NCI-H187 treated with DMSO at 0.1 percent for 48 hours (cell line): ENCODE measurements at places on chromosomes 7 and 10.

DNA sequence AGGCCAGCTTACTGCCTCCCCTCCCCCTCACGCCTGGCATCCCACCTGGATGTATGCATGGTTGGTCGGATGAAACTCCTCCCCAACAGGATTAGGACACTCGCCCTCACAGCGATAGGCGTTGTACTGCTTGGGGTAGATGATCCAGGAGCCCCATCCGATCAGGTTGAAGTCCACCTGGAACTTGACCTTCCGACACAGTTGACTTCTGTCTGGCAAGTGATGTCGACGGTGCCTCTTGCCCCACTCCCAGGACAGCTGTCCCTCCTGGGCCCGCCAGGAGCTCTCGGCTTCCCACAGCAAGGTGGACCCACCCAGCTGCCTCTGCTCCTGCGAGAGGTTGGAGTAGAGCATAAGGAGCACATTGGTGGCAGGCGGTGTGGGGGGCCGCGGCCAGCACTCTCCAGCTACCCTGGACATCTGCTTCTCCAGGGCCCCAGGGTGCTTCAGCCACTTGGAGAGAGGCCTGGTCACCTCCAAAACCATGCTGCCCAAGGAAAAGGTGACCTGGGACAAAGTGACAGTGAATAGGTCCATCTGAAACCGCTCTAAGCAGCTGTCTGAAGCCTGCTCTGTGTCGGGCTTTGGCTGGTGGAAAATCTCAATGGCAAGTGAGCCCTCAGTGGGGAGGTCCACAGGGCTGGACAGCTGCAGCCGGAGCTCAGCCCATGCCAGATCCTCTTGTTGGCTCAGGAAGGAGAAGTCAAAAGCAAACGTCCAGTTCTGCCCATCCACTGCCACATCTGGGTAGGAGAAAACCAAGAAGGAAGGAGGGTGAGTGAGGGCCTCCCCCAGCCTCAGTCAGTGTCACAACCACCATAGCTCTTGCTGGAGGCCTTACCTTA lies 6.0 kb downstream of the NODAL start:
- DNase-seq: no peak

GRCh38 chr10:93236393-93237040 lies 162.8 kb downstream of the CYP26A1 start:
- no peak for DNase-seq

GRCh38 chr7:139735912-139736595 lies 41.7 kb downstream of the HIPK2 start:
- DNase-seq: no peak

GRCh38 chr7:38070718-38071117 lies 107.3 kb upstream of the STARD3NL start:
- no peak for DNase-seq

GRCh38 chr7:92830532-92831110 lies 5.8 kb downstream of the CDK6 start:
- no peak for DNase-seq

- DNase-seq: no peak
Measured at GRCh38 chr10:124343351-124344265, 75.1 kb downstream of the OAT start.

DNA sequence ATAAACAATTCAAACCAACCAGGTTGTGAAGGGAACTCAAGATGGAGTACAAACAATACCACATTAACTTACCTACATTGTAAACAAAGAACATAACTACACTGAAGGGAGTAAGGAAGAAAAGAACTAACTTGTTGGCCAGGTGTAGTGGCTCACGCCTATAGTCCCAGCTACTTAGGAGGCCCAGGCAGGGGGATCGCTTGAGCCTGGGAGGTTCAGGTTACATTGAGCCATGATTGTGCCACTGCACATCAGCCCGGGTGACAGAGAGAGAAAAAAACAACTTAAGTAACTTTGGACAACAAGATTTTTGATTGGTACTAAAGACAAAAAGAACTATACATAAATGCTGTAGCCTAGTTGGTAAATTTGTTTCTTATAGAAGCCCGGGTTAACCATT lies 68.8 kb downstream of the TRIL start:
- DNase-seq: no peak

- no peak for DNase-seq
Measured at GRCh38 chr7:105376908-105377533, 11.7 kb downstream of the SRPK2 start.

DNA sequence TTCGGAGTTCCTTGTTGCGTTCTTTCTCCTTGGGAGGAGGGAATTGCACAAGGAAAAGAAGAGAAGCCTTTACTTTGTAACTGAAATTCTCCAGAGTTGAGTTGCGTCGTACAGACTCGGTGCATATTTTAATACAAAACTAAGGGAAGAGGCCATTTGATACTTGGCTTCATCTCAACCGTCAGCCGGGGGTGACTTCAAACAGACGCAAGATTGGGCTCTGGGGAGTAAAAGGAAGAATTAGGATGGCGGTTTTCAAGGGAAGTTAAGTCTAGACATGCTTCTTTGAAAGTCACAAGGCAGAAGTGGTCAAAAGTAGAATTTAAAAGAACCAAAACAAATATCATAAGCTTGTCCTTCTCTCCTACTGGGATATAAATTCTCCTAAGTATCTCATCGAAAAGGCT lies 1.6 kb downstream of the PRR15 start:
- no peak for DNase-seq

GRCh38 chr10:7467031-7467667 lies 56.3 kb upstream of the SFMBT2 start:
- no peak for DNase-seq

DNA sequence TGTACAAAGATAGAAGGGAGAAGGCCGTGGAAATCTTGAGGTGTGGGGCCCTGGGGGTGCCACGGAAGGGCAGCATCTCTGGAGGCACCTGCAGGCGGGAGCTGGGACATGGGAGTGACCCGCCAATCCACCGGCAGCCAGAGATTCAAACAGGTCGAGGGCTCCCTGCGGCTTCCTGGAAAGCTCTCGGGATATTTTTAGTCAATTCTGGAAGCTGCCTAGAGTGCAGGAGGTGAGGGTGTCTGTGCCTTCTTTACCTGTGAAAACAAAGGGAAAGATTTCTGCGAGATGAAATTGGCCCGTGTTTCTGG lies 16.6 kb downstream of the MNX1 start:
- DNase-seq: no peak

DNA sequence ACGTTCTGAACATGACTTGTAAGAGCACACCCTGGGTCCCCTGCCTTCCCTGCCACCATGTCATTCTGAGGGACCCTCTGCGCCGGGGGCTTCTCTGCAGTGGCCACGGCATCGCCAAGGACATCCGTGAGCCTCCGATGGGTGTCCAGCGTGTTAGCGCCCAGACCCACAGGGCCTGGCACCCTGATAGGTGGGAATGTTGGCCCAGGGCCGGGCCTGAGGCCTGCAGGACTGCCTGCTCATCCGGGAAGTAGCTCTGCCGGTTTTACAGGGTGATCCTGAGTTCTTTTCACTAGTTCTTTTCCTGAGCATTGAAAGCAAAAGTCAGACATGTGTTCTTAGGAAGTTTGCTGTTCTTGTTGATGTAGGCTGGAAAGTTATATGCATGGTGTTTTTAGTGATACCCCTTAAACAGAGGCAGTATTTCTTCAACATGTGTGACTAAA lies 54.5 kb downstream of the WDR37 start:
- no peak for DNase-seq
